ENCODE measurements at places on chromosomes 2 and 18.

DNA sequence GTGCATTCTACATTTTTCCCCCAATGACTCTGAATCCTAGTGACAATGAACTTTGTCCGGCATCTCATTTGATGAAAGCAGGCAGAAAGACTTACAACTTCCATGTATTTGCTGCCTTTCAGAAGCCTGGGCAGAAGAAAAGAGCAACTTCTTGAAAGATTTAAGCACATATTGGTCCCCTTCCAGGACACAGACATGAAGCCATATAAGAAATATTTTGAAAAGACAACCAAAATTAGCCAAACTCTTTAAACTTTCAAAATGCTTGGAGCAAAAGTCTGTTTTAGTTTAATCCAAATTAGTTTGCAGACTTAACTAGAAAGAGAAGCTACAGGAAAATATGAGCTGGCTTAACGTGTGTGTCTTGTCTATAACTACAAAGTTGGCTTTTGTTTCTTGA lies 492.5 kb downstream of the NR4A2 start:
- DNase-seq = no peak

GRCh38 chr18:68555879-68556301 lies 159.0 kb downstream of the TMX3 start:
- DNase-seq = no peak

GRCh38 chr18:9055185-9055584 lies 47.3 kb upstream of the NDUFV2 start:
- no peak for DNase-seq

DNA sequence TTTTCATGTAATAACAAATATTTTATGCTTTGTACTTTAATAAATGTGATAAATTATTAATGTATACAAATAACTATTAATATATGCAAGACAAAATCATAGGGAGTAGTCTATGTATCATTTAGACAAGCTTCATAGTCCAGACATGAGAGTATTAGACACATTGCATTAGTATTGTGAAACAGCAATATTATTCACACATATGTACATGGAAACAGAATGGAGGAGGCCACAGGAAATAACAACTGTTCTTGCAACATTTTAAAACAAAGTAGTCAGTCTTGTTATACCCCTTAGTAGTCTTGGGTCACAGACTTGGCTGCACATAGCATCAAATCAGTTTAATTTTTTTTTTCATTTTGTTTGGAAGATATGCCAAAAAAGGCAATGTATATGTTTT lies 15.8 kb downstream of the DSC1 start:
- no peak for DNase-seq

- DNase-seq = no peak
These were observed 35.3 kb downstream of the KLHL29 start for GRCh38 chr2:23420091-23420839.

GRCh38 chr2:162838136-162838497 lies 450 bp downstream of the KCNH7 start:
- DNase-seq = no peak

DNA sequence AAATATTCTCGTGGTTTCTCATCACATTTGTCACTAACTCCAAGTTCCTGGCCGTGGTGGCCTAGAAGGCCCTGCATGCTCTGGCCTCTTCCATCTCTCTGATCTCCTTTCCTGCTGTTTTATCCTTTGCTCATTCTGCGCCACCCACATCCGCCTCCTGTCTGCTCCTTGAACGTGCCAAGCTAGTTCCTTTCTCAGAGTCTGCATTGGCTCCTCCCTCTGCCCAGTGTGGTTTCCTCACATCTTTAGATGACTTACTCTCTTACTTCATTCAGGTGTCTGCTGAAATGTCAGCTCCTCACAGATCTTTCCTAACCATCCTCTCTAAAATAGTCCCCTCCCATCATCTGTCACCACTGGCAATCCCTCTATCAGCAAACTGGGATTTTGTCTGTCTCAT lies 158.6 kb upstream of the RBMS1 start:
- DNase-seq = no peak

DNA sequence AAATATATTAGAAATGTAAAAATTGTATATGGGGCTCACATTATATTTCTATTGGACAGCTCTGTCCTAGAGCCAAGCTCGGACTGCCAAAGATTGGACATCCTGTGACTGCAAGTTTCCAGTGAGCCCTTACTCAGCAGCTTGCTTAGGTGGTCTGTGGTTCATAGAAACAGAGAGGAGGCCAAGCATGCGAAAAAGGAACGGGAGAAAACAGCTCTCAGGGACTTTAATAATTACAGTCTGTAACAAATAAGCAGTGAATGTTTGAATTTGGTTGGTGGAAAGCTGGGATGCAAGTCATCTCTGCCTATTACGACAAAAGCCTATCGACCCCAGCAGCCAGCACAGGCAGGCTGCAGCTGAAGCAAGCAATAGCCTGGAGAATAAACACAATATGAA lies 35.6 kb downstream of the WIPF1 start:
- DNase-seq = no peak

DNA sequence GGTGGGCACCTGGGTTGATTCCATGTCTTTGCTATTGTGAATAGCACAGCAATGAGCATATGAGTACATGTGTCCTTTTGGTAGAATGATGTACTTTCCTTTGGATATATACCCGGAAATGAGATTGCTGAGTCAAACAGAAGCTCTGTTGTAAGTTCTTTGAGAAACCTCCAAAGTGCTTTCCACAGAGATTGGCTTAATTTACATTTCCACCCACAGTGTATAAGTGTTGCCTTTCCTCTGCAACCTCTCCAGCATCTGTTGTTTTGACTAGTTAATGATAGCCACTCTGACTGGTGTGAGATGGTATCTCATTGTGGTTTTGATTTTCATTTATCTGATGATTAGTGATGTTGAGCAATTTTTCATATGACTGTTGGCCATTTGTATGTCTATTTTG lies 194.8 kb downstream of the ZNF804A start:
- DNase-seq = no peak

DNA sequence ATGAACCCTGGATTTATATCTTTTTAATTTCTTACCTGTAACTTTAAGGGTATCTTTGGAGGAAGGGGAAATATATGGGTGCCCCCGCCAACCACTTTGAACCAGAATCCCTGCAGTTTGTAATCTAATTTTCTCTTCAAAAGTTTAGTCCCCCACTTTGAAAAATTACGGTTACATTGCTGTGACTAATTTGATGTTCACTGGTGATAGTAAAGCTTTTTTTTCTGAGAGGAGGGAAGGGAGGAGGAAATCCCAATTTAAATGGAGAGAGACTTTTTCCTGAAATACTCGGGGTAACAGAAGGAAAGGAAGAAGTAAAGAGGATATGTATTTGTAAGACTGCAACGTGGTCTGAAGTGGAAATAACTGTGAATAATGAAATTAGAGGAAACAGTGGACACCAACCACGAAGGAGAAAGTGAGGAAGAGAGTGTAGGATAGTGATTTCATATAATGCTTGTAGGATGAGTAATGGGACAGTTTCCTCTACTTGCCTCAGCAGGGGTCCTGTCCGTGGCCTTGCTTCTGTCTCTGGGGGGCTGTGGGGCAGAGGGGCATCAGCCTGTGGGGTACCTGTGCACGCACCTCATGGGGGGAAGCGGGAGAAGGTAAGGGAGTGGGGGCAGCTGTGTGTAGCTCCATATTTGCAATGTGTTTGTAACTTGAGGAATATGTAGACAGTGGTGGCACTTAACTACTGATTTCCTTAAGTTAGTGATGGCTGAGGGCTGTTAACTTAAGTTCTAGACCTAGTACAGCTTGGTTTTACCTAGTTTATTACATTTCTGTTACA lies 161.1 kb downstream of the LTBP1 start:
- no peak for DNase-seq

GRCh38 chr2:46803911-46804670 lies 111.5 kb downstream of the MCFD2 start:
- no peak for DNase-seq

GRCh38 chr2:648476-649424 lies 28.5 kb downstream of the TMEM18 start:
- DNase-seq = no peak

DNA sequence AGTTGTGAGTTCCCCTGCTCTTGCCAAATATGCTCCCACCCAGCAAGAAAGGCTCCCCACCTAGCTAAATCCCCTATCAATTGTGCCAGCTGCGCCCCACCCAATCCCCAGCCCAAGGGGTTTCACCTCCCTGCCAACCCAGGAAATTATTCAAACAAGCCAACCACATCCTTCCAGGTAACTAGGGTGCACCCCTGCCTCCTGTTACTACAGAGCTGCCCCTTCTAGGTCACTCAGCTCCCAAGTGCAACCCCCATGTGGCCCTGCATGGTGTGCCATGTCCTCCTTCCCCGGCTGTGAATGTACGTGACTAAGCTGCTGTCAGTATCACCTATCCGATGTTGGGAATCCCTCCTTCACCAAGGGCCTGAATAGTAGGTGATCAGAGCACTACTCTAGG lies 91.2 kb upstream of the LDAH start:
- DNase-seq = no peak

DNA sequence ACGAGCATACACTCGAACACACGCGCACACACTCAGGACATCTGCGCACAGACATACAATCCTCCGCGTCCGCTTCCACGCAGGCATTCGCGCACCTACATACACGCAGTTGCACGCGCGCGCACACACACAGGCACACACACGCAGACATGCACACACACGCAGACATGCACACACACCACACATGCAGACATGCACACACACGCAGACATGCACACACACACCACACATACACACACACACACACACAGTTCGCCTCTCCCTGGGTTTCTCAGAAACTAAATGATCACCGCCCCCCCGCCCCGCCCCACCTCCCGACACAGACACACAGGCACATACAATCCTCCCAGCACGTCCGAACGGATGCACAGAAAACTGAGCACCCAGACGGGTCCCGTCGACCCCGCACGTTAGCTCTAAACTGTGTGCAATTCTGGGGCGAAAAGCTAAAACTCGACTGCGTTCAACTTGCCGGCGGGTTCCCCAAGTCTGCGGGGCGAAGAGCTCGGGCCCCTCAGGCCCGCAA lies 1.0 kb downstream of the EPHA4 start:
- peak; percentile 54 for DNase-seq

GRCh38 chr2:172285010-172285621 lies 142.3 kb upstream of the ITGA6 start:
- DNase-seq = peak; percentile 15

DNA sequence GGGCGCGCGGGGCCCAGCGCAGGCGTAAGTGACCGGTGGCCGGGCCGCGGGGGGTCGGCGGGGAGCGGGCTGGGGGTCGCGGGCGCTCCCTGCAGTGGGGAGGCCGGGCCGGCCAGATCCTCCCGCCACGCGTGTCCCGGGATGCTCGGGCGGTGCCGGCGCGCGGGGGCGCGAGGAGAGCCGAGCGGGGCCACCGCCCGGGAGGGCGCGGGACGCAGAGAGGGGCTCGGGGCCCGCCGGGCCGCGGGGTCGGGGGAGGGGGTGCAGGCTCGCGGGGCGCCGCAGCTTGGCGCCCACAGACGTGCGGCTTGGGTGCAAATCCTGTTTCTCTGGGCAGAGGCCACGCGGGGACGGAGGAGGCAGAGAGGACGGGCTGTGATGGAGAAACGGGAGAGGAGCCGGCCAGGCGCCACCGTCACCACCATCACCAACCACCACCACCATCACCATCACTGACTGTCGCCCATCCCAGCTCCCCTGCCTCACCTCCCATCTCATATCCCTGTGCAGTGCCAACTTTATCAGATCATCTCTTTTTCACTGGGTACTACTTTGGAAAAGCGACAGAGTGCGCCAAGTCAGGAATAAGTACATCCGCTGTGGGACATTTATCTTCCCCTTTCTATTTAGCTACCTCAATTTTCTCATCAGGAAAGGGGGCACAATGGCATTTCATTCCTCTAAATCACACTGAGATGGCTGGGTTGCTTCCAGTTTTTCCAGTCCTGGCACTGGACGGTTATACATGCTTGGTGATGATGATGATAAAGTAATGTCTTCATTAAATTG lies 97.2 kb upstream of the GPR45 start:
- DNase-seq = no peak

DNA sequence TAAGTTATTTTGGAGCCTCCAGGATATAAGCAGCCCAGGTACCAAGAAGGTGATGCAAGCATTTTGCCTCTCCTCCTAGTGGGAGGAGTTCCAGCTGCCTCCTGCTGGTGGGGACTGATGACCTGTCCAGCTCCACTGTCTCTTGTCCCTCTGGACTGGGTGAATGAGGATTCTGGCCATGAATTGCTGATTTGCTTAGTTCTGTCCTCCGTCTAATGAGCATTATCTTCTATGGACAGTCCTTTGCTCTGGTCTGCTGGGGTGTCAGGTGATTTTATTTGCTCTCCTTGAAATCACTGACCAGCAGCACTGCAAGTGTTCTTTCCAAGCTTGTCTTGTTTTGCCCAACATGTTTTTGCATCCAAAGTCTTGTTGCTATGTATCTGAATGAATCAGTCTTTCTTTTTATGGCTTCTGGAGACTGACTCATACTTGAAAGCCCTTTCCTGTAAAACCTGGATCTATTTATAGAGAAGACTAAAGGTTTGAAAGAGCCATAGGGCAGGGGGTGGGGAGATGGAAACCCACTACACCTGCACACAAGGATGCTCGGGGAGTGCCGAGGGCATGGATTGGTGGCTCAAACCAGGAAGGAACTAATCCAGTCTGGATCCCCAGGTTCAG lies 40.5 kb upstream of the EFHD1 start:
- DNase-seq = no peak

DNA sequence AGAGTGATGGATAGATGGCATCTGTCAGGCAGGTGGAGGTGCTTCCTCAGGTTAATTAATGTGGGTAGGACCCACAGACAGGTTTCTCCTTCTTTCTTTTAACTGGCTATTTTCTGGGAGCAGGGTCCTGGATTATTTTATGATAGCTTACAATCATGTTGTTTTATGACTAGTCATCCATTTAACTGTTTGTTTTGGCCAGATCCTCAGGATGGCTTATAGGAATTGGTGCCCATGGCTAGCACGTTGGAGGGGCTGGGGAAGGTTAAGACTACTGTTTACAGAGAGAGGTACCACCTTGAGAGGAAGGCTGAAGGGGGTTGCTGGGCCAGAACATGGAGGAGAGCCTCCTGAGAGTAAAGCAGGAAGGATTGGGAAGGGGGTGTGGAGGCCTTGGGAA lies 78.0 kb upstream of the MGAT5 start:
- DNase-seq = no peak

DNA sequence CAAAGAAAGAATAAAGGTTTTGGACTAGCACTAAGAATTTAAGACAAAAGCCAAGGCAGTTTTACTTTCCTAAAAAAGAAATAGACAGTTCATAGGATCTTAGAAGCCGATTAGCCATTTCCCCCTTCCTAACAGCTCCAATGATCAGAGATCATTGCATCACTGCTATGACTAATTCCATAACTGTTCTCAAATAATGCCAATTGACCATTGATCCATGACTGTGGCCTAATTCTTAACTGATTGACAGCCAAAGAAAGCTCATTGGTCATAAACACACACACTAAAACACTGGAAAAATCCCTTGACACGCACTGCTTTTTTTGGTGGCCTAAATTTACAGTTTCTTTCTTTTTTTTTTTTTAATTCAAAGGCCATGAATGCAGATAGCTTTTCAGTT lies 345.0 kb upstream of the ACVR2A start:
- DNase-seq = no peak
